Femur (tissue), 1 donor: ENCODE measurements at places on chromosomes 6 and 20.

DNA sequence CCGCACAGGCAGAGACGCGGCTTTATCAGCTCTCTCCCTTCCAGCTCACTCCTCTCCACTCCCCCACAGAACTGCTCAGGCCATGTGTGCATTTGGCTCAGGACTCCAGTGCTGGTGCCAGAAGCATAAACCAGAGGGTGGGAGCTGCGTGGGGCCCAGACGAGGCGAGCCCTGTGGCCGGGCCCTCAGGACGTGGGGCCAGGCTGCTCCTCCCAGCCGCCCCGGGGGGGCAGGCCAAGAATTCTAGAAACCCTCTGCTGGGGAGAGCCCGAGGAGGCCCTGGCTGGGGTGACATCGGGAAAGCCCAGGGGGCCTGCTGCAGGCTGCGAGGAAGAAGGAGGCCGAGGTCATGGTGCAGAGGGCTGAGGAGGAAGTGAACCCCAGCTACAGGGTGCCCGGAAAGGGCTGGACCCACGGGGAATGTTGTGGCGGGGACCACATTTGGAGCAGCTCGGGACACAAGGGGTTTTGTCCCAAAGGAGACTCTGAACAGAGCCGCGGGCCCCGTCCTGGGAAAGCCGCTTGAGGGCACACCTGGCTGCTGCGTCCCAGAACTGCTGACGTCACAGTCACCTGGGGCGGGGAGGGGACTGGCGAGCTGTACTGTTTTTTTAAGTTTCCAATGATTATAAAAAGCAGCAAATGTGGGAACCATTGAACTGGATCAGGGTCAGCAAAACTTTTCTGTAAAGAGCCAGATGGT, 107.1 kb downstream of the BANF2 start:
- peak; percentile 94 for DNase-seq

- DNase-seq: peak; percentile 64
These were observed 29.8 kb downstream of the UST start for GRCh38 chr6:148776321-148777308.

DNA sequence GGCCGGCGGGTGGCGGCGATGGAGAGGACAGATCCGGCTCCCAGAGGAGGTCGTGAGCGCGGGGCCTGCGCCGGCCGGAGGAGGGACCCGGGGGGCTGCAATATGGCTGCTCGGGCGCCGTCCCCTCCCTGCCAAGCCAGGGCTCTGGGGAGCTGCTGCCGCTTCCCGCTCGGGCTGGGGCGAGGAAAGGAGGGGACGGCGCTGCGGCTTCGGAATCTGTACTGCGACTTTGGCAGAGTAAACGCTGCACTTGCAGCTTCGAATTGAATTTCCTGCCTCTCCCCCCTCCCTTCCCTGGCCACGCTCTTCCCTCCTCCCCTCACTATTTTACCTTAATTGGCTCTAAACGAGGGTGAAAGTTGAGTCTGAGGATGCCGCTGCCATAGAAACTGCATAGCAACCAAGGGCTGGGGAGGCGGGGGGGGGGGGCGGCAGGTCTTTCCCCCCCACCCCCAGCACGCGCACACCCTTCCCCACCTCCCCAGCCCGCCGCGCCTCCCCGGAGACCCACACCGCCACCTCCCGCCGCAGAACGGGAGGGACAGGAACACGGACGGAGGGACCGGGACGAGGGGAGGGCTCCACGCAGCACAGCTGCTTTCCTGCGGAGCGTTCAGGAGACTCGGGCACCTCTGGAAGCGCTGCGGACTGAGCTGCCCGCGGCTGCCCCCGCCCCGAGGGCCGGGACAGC, 93.9 kb downstream of the RNASET2 start:
- DNase-seq: peak; percentile 46

GRCh38 chr6:97195117-97195516, 87.9 kb downstream of the MMS22L start:
- DNase-seq: no peak

DNA sequence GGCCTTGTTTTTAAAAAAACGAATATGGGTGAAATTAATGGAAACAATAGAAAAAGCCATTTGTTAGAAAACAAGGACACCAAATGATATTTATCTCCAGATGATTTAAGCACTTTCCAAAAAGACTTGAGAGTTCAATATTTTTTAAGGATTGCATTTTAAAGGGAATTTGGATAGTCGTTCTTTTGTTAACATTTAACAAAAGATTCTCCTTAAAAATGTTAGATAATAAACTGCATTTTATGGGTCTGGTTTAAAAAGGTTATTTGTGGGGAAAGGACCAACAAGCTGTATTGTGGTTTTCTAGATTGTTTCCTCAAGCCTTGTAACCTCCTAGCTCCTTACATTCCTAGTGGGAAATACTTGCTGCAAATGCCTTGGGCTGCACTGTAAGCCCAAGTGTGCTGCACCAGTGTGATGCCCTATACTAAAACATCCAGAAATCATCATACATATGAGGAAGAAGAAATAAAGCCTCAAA, 1.5 kb upstream of the PHIP start:
- DNase-seq: no peak

- DNase-seq: no peak
These were observed 83.4 kb downstream of the ADGRB3 start for GRCh38 chr6:68718385-68719073.

GRCh38 chr6:136777651-136778050, 14.6 kb downstream of the MAP3K5 start:
- DNase-seq: no peak

DNA sequence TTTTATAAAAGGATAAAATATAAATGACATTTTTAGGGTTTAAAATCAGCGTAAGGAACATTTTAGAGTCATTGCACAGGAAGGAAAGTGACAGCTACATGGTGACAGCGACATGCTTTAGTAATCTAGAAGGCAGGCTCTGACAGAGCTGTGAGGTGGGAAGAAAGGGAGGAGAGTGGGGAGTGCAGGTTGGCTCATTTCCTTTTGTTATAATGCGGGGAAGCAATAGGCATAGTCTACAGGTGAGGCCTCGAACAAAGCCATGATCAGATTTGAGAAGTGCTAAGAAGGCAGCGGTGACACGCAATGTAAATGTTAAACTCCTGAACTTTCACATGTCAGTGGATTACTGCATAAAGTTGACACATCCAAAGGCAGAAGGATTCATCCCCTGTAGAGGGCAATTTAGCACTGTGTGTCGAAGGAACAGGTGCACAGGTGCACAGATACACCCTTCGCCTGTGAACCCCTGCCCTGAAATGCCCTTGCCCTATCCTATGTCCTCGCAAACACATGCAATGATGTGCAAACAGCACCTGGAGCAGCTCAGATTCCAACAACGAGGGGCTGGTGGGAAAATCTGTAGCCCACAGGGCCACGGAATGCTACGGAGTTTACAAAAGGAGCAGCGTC, 32.4 kb upstream of the SMOC2 start:
- DNase-seq: no peak

GRCh38 chr6:125164696-125165095, 11.1 kb downstream of the TPD52L1 start:
- no peak for DNase-seq

DNA sequence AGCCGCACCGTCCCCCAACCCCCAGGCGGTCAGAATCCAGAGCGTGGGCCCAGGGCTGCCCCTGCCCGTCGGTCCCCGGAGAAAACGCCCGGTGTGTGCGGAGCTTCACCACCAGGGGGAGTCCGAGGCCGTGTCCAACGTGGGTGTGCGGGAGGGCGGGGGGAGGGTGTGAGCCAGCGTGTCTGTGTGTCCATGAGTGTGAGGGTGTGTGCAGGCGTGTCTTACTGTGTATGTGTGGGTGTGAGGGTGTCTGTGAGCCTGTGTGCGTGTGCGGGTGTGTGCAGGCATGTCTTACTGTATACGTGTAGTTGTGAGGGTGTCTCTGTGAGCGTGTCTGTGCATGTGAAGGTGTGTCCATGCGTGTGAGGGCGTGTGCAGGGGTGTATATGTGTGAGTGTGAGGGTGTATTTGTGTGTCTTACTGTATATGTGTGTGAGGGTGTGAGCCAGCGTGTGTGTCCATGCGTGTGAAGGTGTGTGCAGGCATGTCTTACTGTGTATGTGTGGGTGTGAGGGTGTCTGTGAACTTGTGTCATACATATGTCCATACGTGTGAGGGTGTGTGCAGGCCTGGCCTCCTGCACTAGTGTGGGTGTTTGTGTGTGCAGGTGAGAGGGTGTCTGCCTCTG, 24.6 kb upstream of the GATA5 start:
- DNase-seq: peak; percentile 77

DNA sequence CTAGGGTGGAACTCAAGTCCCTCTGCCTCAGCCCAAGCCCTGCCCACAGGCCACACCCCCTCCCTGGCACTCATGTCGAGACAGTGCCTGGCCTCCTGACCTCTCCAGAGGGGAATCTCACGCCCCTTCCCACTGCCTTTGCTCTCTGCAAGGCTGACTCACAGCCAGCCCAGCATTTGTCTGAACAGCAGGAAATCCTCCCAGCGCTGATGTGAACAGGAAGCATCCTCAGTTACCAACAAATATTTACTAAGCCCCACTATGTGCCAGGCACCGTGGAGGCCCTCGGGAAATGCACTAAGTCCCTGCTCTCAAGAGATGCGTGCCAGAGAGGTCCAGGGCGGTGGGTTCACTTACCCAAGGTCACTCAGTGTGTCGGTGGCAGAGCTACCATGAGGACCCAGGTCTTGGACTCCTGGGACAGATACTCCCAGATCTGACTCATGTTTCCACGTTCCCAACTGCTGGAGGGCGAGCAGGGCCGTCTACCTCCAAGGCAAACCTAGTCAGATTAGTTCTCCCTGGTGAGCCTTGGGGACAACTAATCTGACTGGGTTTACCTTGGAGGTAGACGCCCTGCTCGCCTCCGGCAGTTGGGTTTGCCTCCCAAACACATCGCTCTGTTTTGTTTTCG, 7.8 kb downstream of the ADA start:
- DNase-seq: peak; percentile 83

DNA sequence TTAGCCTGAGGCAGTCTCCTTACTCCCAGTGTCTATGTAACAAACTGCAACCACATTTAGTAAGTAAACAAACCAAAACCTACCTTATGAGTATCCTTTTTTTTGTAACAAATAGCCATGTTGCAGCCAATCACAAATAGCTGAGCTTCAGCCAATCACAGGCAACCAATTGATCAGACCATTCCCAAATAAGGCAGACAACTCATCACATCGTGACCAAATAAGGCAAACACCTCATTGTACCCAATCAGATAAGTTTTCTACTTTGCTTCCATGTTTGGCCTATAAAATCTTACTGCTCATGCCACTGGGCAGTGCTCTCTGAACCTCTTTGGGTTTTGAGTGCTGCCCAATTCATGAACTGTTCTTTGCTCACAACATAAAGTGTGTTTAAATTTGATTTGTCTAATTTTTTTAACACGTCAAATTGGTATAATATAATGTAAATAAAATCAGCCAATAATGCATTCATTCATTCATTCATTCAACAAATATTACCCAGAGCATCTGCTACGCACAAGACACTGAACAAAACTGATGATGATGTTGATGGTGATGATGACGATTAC, 117.8 kb downstream of the BCAS1 start:
- no peak for DNase-seq

- DNase-seq: no peak
These were observed 650 bp upstream of the CASP8AP2 start for GRCh38 chr6:89828988-89829471.

DNA sequence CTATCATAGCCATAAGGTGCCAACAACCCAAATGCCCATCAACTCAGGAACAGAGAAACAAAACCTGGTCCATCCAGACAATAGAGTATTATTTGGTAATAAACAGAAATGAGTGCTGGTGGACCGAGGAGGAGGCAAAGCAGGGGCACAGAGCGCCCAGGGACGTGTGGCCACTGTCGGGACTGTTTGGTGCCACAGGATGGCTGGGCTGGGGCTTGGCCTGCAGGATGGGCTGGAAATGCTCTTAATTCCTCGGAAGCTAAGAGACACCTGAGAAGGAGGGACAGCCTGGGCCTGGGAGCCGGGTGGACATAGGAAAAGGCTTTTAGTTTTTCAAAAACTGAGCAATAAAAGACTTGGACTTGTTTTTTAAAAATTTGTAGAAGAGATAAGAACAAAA, 216.4 kb downstream of the DLL1 start:
- no peak for DNase-seq
